ENCODE measurements at places on chromosomes 3 and 15.
A peak's percentile ranks its signal among the peaks of the same experiment; 100 is the strongest.

DNA sequence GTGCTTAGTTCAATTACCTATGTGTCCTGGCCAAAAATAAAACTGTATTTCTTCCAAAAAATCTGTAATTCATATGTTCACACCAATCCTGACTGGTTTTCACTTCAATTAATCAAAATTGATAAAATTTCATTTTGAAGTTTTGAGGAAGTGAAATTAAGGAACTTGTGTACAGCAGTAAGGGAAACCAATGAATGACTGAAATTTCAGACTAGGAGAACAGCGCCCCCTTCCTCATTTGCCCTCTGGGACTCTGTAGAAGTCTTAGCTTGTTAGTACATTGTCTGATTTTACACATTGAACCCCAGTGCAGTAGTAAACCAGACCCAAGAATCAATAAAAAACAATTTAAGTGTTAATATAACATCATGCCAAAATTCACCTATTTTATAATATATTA lies 495.3 kb upstream of the AGTR1 start:
- DNase-seq = no peak

DNA sequence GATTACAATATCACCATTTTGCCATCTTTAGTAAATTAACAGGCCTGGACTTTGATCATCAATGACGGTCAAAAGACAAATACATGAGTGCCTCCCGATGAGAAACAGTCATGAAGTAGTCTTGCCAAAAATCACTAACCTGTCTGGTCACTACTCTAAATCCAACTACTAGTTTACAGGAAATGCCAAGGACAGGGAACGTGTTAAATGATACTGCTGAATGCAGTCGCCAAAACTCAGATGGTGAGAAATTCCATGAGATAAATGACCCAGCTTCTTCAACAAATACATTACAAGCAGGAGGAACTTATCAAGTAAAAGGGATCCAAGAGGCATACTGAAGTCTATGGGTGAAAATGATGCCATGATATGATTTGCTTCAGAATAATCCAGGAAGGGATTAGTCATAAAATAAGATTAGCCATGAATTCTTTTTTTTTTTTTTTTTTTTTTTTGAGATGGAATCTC lies 35.8 kb upstream of the ATP13A3 start:
- DNase-seq = no peak

GRCh38 chr3:111732252-111732879 lies 126.7 kb upstream of the PHLDB2 start:
- DNase-seq = no peak

GRCh38 chr15:70584838-70585706 lies 178.3 kb downstream of the UACA start:
- DNase-seq = peak; percentile 4

DNA sequence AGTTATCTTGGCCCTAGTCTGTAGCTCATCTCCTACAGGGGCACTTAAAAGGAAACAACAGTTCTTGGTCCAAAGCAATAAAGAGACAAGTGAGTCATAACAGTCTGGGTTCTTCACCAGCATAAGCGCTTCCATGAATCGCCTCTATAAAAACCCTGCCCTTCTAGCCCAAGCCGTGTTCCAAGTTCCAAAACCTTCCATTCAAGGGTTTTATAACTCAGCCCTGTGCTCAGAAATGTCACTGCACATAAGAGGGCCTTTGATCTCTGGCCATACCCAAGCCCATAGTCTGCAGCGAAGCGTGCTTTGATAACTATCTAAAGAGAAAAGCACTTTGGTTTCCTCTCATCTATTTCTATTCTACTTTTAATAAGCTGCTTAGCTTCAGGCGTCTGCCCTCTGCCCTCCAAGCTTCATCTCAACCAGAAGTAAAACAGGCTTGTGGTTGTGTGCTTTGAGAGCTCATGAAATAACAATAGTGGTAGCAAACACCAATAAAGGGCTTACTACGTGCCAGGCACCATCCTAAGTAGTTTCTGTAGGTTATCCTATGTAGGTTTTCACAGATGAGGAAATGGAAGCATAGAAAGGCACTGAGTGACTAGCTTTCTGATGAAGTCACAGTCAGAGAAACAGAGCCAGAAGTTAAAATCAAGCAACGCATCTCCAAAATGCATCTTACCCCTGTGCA lies 64.0 kb upstream of the AKAP13 start:
- DNase-seq = no peak

- DNase-seq = no peak
These were observed 516.7 kb downstream of the MECOM start for GRCh38 chr3:169146866-169147237.

DNA sequence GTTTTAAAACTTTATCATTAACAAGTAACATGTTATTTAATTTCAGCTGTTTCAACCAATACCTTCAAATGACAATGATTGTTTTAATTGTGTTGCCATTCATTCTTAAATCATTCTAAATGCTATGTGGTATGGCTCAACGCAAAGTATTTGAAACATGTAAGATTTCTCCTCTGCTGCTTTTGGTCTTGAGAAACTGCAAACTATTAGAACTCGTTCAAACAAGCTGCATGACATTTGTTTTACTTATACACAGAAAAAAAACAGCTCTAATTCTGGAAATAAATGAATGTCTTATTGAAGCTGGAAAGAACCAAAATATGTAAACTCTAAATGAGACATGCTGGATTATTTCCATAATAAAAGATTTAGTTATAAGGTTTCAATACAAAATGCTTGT lies 29.3 kb downstream of the FBN1 start:
- DNase-seq = no peak

- no peak for DNase-seq
These were observed 18.2 kb upstream of the STT3B start for GRCh38 chr3:31514570-31514969.

- DNase-seq = no peak
These were observed 30.3 kb downstream of the SYNM start for GRCh38 chr15:99135194-99135593.

DNA sequence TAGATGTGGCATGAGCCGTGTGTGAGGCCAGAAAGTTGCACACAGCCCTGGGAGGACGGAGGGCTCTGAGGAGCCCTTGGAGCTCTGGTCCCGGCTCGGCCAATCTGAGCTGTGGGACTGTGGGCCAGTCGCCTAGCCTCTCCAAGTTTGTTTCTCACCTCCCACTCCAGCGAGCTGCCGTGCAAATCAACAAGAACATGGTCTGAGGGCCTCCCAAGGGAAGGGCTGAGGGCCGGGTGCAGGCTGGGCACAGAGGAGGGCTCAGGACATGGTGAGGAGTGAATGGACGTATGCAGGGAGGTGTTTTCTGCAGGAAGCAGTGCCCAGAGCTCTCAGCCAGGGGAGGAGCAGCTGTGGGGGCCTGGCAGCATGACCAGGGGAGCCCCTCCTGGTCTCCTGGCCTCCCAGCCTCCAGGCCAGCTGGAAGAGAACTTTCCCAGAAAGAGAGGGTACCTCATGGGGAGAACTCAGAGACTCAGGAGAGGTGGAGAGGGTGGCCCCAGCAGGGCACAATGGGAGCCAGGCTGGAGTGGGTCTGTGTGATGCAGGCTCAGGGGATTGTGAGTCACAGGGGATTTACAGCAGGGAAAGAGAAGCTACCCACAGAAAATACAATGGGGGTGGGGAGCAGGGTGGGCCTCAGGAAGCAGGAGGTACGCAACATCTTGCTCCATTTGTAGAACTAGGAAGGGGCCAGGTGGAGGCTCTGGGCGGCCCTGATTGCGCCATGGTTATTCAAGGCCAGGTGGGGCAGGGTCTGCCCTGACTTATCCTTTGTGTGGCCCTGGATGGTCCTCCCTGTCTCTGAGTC lies 24.8 kb downstream of the PSTPIP1 start:
- DNase-seq = no peak

DNA sequence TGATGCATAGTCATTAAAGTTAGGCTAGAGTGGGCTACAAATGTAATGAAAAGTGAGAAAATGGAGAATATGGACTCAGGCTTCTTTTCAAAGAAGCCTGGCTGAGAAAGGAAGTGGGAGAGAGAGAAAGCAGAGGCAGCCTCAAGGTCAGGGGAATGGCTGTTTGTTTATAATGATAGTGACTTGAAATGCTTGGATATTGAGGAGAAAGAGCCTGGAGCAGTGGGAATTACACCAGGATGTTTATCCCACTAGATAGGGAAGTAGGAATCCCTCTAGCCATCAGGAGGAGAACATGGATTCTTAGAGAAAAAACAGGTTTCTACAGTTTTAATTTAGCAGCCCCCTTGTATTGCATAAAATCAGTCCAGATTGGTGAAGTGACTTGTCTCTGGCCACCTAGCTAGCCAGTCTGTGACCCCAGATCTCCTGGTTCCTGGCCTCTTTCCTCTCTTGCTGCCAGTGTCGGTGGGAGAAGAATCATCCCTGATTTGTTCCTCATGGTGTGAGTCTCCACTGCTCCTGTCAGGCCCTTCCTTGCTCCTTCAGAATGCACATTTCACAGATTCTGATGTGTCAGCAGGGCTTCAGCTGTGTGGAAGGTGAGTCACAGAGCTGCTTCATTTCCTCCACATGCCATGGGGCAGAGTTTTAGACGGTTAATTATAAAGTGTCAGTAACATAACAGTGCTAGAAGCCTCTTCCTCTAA lies 32.9 kb downstream of the SEMA6D start:
- DNase-seq = no peak

- DNase-seq = no peak
These were observed 7.2 kb upstream of the EOMES start for GRCh38 chr3:27729325-27729724.

DNA sequence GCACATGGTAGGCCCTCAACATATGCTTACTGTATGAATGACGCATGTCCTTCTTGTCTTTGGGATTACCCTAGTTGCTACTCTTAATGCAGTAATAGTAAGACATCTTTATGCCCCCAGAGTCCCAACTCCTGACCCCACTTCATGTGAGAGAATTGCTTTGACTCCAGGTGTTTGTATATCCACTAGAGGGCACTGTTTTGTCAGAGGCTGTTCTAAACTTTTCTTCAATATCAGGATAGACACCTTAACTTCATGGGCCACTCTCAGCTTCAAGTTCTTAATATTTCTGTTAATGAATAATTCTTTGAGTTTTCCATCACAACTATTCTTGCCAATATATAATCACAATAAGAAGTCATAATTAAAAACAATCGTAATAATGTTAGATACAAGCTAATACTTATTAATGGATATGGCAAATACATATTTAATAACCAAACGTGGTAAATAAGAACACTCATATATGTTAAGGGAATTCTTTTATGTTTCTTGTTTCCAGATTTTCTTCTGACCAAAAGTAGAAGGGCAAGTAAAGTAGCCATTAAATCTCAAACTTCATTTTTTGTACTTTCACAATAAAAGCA lies 337.2 kb upstream of the DNAJC19 start:
- DNase-seq = no peak

DNA sequence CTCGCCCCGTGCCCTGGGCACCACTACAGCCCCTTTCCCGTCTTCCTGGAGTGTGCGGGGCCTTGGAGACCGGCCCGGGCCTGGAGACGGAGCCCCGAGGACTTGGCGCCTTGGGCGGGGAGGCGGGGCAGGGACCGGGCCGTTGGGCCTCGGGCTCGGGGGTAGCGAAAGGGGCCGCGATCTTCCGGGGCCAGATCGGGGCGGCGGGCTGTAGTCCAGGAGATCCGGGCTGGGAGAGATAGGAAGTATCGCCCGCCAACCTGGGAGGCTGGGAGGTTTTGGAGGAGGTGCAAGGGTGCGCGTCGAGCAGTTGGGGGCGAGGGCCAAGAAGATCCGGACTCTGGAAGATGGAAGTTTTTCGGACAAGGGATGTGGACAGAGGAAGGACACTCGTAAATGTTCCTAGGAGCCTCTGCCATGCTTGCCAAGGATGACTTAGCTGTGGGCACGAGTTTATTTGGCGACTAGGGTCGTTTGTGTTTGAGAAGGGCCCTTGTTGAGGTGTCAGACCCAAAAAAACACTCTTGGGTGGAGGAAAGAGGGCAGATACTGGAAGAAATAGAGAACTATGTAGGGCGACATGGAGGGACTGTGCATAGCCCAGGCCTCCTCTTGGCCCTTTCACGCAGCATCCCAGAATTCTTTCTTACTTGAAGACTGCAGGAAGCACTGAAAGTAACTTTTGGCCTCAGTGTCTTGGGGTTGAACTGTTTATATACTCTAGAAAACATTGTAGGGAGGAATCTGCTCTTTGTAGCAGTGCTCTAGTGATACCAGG lies 712 bp downstream of the RTF1 start:
- DNase-seq = no peak

GRCh38 chr3:194928831-194929577 lies 243.3 kb downstream of the FAM43A start:
- DNase-seq = no peak

DNA sequence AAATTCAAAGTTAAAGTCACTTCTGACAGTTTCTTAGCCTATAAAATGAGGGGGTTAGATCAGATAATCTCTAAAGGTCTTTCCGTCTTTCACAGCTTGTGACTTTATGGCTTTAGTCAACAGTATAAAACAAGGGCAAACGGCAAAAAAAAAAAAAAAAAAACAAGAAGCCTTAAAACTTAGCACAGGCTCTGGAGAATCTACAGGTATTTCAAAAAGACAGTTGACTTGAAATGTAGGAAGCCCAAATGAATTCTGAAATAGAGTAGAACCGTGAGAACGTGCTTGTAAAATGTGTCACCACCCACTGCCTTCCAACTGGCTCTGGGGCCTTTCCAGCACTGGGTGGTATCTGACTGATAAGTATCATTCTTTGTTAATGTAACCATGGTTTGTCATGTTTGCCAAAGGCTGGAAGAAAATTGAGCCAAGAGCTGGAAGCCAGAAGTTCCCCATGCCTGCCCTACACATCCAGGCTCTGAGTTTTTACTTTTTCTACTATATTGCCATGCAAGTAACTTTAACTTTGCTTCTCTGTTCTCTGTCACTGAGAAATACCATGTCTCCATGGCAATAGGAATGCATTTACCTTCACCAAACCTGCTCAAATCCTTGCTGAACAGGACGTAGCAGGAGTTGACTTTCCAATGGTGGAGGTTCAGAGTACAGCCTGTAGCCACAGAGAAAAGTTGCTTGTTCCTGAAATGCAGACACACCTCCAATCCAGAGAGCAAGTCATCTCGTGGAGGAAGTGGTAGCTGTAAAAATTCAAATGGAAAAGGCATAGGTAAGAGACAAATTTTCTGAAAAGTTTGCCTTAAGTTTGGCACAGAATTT lies 35.8 kb upstream of the THSD4 start:
- DNase-seq = no peak

GRCh38 chr3:133469140-133469731 lies 69.4 kb downstream of the BFSP2 start:
- no peak for DNase-seq

DNA sequence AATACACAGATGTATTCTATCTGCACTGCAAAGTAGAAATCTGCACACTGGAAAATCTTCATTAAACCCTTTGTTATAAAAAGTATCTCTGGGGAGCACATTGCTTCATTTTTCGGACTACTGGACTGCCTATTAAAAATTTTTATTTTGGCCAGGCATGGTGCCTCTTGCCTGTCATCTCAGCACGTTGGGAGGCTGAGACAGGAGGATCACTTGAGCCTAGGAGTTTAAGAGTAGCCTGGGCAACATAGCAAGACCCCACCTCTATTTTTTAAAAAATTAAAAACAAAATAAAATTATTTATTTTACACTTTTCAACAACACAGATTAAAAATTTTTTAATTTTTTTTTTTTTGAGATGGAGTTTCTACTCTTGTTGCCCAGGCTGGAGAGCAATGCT lies 6.0 kb downstream of the SERP1 start:
- no peak for DNase-seq

All from stimulated activated CD8-positive, alpha-beta memory T cell treated with anti-CD3 and anti-CD28 coated beads, Interleukin-4, amount 100 ng/mL, for 4 hours (primary cell).